Panc1 (cell line): ENCODE measurements at places on chromosomes 13 and 19.

GRCh38 chr19:15255359-15255990 is 23.2 kb upstream of the EPHX3 start:
- H3K4me1 ChIP-seq = no peaks in the 10 kb centered on the region; the same call in none of the 2 replicates
- no peak overlapping the region for H3K4me3 ChIP-seq
- no peak overlapping the region for H3K27ac ChIP-seq
- H3K36me3 ChIP-seq = peaks cover 19% of the 10 kb centered on the region; the same call in 1 of the 2 replicates

DNA sequence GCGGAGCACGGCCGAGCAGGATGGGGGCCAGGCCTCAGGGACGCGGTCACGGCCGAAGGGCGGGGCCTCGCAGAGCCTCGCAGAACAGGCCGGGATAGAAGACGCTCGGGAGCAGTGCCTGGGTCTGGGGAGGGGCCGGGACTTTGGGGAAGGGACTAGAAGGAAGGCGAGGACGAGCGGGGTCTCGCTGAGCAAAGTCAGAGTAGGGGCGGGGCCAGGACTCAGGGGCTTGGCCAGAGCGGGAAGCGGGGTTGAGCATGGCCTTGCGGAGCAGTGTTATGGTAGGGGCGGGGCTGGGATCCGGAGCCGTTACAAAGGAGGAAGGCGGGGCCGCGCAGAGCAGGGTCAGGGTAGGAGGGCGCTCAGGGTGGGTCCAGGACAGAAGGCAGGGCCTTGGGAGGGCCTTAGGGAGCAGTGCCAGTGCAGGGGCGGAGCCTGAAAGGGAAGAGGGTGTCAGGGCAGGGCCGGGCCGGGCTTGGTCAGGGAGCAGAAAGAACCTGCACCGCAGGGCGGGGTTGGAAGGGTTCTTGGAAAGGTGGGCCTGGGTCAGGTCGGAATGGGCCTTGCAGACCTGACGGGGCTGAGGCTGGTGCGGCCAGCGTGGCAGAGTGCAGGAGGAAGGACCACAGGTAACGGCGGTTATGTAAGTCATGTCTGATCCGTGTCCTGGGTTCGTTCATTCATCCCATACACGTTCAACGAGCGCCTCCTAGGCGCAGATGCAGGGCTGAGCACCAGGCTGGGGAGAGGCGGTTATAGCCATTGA is 533 bp upstream of the ATP8B3 start:
- H3K4me1 ChIP-seq = peaks cover 16% of the 10 kb centered on the region; the same call in 1 of the 2 replicates
- peak; percentile 75 for DNase-seq
- no peaks in the 10 kb centered on the region for H3K27me3 ChIP-seq
- H3K4me3 ChIP-seq = peak overlapping the region; percentile 54

DNA sequence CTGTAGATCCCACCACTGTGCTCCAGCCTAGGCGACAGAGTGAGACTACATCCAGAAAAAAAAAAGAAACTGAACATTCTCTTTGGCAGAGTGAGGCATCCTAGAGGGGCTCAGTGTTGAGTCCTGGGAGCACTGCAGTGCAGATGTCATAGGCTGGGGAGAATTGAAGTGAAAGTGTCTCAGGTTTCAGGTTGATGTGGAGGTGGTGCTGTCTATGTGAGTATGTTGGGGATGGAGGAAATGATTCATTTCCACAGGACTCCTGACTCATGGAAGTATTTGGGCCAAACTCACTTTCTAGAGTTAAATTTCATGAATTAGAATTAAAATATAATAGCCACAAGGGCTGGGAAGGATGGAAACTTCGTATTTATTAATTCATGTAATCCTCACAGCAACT is 134.4 kb upstream of the TSC22D1 start:
- no peak for DNase-seq
- no peak overlapping the region for H3K27ac ChIP-seq
- no peak overlapping the region for H3K4me3 ChIP-seq
- peaks cover 6% of the 10 kb centered on the region; the same call in 1 of the 2 replicates for H3K4me1 ChIP-seq

- H3K27me3 ChIP-seq = no peaks in the 10 kb centered on the region
- no peak overlapping the region for H3K4me3 ChIP-seq
- H3K27ac ChIP-seq = no peak overlapping the region
- H3K4me1 ChIP-seq = no peaks in the 10 kb centered on the region
- no peak for DNase-seq
Observed at GRCh38 chr13:24618011-24618955, 61.9 kb upstream of the ATP12A start.

GRCh38 chr13:39587939-39588338 is 15.1 kb downstream of the LHFPL6 start:
- no peaks in the 10 kb centered on the region for H3K36me3 ChIP-seq
- peaks cover 14% of the 10 kb centered on the region; the same call in 1 of the 2 replicates for H3K4me1 ChIP-seq
- DNase-seq = no peak

DNA sequence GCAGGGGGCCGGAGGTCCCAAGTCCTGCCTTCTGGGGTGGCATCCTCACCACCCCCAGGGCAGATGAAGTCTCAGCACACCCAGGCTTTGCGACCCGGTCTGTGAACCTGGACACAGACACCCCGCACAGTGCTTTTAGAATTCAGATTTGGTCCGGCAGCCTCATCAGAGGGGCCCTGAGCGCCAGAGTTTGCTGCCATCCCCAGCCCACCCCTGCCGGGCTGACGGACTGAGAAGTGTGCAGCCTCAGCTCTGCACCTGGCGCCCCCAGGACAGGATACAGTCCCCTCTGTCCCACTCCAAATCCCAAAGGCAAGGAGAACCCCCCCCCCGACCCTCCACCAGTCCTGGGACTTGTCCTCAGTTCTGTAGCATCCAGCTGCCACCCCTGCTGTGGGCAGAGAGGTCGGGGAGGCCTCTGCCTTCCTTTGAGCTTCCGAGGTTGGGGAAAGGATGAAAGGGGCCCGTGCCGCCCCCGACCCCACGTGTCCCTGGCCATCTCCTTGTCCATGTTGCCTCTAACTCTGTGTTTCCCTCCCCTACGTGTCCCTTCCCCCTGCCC is 16.9 kb downstream of the CAPN12 start:
- peak overlapping the region; percentile 69 for H3K27ac ChIP-seq
- peaks cover 71% of the 10 kb centered on the region for H3K36me3 ChIP-seq
- H3K4me1 ChIP-seq = peaks cover 88% of the 10 kb centered on the region
- no peak overlapping the region for H3K4me3 ChIP-seq
- no peak for DNase-seq
- no peaks in the 10 kb centered on the region for H3K27me3 ChIP-seq

GRCh38 chr13:70386919-70387318 is 278.7 kb upstream of the KLHL1 start:
- no peaks in the 10 kb centered on the region for H3K36me3 ChIP-seq
- no peak for DNase-seq
- H3K4me1 ChIP-seq = no peaks in the 10 kb centered on the region
- no peaks in the 10 kb centered on the region for H3K27me3 ChIP-seq

DNA sequence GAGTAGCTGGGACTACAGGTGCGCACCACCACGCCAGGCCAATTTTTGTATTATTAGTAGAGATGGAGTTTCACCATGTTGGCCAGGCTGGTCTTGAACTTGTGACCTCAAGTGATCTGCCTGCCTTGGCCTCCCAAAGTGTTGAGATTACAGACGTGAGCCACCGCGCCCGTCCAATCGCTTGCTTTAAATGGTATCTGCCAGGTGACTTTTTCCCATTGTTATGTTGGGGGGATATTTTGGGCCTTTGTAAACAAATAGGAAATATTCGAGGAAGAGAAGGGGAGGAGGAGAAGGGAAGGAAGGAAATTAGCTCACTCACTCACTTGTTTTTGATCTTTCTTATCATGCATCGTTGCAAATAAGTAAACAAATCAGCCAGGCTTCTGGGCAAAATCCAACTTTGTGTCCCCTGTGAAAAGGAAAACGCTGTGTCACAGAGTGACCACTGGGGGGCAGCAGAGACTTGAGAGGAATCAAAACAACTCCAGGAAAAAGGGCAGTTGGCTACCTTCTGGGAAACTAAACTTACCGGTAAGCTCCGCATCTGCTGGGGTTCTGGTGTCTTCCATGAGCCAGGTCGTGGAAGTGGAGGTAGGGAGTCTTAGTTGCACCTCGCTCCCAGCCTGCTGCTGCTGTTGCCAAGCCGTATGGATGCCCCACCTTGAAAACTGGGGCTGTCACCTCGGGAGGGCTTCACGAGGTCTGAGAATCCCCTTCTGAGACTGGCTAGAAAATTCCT is 9.3 kb upstream of the RANBP3 start:
- peak; percentile 57 for DNase-seq
- H3K36me3 ChIP-seq = no peaks in the 10 kb centered on the region
- peaks cover 8% of the 10 kb centered on the region; the same call in 1 of the 2 replicates for H3K4me1 ChIP-seq
- peak overlapping the region; percentile 14; the same call in 1 of the 2 replicates for H3K4me3 ChIP-seq
- H3K27ac ChIP-seq = peak overlapping the region; percentile 34; the same call in 1 of the 2 replicates
- no peaks in the 10 kb centered on the region for H3K27me3 ChIP-seq

DNA sequence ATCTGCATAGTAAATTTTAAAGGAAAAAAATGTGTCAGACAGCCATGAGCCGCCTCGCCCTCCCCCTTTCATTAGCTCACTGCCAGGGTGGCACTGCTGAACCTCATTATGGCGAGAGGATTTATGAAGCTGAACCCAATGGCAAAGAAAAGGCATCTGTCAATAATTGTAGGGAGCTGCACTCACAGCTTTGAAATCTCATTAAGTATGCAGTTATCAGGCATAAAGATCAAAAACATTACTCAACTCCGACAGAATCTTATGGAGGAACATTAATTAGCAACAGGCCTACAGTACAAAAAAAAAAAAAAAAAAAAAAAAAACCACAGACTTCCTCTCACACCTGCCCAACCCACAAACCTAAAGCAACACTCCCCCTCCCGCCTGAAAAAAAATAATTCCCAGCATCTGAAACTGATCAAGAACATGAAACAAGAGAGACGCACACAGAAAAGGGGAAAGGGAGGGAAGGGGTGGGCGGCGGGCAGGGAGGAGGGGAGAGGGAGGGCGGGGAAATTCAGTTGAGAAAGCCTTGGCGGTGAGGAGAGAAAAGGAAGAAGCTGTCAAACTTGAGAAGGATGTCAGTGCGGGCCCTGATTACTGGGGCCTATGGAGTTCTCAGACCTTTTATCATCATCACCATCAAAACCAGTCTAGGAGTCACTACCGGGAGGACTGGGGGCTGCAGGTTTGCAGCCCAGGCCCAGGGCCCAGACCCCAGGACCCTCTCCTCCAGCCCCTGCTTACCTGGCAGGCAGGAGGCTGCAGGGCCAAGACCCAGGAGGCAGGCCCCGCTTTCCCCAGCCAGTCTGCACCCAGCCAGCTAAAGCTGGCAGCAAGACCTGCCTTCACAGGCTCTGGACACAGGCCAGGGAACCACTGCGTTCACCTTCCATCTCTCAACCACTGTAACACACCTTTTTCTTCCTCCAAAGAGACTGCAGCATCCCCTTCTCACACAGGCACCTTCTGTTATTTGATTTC is 8.9 kb downstream of the TSHZ3 start:
- no peak overlapping the region for H3K4me3 ChIP-seq
- no peaks in the 10 kb centered on the region for H3K27me3 ChIP-seq
- no peaks in the 10 kb centered on the region for H3K36me3 ChIP-seq
- DNase-seq = no peak

DNA sequence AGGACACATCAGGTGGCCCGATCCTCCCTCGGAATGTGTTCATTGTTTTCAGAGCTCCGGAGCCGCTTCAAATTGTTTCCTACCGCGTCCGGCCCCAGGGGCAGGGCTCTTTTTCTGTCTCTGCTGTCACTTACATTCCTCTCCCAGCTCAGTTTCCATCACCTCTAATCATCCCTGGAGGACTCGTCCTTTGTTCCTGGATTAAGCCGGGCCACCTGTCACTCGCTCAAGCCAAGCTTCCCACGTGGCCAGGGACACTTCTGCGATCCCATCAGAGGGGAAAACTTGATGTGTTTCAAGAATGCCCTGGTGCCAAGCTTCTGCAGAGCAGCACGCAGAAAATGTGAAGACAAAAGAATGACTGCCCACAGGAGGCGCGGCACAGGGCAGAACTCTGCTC is 13.5 kb downstream of the IL17D start:
- no peak for DNase-seq
- peaks cover 6% of the 10 kb centered on the region; the same call in 1 of the 2 replicates for H3K4me1 ChIP-seq
- no peak overlapping the region for H3K27ac ChIP-seq

DNA sequence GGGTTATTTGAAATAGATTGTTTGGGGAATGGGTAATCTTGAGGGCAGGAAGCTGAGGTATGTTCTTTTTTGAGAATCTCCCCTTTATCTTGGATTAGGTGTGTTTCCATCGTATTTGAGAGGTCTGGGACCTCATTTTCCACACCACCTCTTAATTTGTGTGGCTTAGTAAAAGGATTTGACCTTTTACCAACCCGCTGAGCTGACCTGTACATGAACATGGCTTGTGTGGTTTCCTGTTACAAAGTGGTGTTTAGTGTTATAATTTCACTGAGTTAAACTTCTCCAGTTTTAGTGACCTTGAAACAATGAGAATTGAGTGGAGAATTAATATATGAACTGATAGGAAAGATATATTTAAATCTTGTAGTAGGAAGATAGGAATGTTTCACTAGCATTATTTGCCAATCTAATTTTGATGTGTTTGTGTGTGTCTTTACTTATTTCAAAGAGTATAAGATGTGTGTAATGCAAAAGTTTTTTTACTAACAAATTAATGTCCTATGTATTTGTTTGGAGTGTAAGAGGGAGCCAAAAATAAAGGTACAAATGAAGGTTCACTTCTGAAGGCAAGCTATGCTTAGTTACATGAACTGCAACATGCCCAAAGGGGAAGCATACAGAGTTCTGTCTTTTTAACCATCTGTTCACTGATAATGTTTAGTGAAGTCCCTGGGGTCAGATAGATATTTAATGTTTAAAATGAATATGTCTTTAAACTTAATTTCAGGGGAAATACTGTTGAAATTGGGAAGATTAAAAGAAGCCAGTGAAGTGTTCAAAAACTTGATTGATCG is 17.1 kb downstream of the NAA16 start:
- H3K36me3 ChIP-seq = peaks cover 16% of the 10 kb centered on the region
- H3K27me3 ChIP-seq = no peaks in the 10 kb centered on the region
- no peak overlapping the region for H3K27ac ChIP-seq
- no peaks in the 10 kb centered on the region; the same call in 1 of the 2 replicates for H3K4me1 ChIP-seq
- DNase-seq = no peak

DNA sequence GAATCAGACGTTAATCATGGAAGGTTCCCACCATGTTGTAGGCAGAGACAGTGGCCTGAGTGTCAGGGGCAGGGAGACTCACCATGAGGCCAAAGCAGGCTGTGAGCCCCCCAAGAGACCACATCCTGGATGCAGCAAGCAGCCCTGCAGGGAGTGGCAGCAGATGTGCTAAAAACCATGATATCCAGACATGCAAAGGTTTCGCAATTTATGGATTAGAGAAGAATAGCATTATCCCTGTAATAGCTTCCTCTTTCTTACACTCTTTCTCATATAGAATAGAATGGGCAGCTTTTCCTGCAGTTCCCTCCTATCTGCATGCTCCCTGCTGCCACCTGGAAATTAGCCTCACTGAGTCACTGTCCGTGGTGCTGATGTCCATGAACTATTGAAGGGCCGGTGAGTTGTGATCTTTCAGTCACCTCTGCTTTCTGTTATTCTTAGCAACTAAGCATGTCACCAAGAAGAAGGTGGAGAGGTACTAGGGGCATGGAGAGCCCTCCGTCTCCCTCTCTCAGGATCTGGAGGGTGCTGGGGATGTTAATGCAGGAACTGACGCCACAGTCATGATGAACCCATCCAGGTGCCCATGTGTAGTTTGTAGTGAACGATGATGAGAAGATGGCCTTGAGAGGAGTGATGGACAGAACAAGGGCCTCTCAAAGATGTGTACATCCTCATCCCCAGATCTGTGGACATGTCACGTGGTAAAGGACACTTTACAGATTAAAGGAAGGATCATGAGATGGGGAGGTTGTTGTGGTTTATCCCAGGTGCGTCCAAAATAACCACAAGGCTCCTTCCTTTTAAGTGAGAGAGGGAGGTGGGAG is 9.9 kb downstream of the CEACAM4 start:
- H3K4me3 ChIP-seq = no peak overlapping the region
- no peaks in the 10 kb centered on the region for H3K27me3 ChIP-seq
- no peak for DNase-seq
- no peaks in the 10 kb centered on the region for H3K4me1 ChIP-seq
- no peaks in the 10 kb centered on the region for H3K36me3 ChIP-seq
- no peak overlapping the region for H3K27ac ChIP-seq
